ENCODE measurements at places on chromosomes 13 and 19.

DNA sequence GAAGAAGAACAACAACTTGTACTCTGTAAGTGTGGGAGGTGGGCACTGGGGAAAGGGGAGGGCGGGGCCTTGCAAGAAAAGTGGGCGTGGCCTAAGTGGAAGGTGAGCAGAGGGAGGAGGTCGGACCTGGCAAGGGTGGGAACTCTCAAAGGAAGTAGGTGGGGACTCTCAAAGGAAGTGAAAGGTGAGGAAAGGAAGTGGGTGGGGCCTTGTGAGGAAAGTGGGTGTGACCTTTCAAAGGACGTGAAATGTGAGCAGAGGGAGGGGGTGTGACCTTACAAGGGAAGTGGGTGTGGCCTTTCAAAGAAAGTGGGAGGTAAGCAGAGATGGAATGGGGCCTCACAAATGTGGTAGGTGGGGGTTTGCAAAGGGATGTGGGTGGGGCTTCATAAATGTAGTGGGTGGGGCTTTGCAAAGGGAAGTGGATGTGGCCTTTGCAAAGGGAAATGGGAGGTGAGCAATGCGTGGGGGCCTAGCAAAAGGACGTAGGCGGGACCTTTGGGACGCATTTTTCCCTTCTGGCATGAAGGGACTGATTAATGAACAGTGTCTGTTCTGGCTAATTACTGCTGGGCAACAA lies 25.9 kb downstream of the ACSBG2 start:
- DNase-seq: no peak

- DNase-seq: no peak
Measured at GRCh38 chr13:112028481-112028880, 38.5 kb upstream of the SOX1 start.

DNA sequence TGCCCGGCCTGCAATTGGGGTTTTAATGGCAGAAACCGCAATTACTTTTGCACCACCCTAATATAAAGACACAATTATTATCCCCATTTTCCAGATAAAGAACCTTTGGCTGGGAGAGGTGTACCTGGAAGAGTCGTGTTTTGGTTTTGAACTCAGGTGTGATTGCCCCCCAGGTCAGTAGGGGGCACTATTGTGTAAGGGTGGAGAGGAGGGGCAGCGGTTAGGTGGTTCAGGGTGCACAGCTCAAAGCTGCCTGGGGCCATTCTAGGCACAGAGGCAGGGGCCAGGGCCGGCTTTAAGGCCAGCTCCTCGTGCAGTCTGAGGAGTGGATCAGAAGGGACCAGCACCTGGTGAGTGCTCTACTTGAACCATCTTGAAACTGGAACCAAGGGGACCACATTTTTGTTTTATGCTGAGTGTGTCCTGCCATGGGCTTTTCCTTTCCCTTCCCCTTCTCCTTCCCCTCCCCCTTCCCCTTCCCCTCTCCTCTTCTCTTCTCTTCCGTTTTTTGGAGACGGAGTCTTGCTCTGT lies 5.8 kb upstream of the FCGRT start:
- DNase-seq: peak; percentile 56

DNA sequence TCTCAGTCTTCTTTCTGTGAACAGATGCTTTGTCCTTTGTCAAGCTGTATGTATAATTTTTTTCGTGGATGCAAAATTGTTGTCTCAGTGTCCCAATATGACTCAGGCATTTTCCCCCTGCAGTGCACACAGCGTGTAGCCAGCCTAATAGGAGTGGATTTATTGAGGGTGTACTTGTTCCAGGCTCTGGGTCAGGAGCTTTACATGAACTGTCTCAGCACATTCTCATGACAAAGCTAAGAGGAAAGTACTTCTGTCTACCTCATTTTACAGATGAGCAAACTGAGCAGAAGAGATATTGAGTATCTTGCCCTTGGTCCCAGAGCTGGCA lies 50.8 kb downstream of the STK24 start:
- DNase-seq: no peak

GRCh38 chr13:21012841-21013681 lies 48.3 kb downstream of the LATS2 start:
- DNase-seq: peak; percentile 36

DNA sequence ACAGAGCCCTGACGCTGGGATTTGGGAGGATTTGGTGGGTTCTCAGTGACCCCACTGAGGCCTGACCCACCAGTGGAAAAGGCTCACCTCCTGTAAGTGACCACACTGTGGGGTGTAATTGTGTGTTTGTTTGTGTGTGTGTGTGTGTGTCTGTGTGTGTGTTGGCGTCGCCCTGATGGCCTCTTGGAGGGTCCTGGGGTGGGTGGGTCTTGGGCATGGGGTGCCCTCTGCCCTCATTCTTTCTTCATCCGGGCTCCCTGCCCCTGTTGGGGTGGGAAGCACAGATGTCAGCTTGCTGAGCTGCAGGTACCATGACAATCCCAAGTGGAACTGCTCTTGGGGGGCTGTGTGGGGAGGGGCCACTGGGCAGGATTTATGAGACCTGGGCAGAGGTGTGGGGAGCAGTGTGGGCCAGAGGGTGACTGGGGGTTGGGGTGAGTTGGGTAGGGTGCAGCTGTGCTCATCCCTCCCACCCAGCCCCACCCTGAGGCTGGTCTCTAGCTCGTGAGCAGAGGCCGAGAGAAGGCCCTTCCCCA lies 22.8 kb downstream of the WTIP start:
- DNase-seq: no peak

DNA sequence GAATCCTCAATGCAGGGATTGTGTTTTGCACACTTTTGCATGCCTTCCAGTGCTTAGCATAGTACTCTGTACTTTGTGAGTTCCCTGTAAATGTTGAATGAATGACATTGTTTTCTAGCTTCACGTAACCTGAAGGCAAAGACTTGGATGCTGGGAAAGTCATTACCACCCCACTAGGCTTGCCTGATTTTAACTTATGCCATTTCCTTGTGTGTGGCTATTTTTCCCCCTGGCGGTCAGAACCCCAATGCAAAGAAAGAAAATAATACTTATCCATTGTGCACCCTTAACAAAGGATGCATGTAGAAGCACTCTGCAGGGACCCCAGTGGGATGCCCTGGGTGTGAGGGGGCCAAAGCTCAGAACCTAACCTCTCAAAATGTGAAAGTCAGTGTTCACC lies 1.2 kb upstream of the ENOX1 start:
- DNase-seq: peak; percentile 58

GRCh38 chr13:25902891-25903341 lies 148.9 kb downstream of the SHISA2 start:
- DNase-seq: no peak

DNA sequence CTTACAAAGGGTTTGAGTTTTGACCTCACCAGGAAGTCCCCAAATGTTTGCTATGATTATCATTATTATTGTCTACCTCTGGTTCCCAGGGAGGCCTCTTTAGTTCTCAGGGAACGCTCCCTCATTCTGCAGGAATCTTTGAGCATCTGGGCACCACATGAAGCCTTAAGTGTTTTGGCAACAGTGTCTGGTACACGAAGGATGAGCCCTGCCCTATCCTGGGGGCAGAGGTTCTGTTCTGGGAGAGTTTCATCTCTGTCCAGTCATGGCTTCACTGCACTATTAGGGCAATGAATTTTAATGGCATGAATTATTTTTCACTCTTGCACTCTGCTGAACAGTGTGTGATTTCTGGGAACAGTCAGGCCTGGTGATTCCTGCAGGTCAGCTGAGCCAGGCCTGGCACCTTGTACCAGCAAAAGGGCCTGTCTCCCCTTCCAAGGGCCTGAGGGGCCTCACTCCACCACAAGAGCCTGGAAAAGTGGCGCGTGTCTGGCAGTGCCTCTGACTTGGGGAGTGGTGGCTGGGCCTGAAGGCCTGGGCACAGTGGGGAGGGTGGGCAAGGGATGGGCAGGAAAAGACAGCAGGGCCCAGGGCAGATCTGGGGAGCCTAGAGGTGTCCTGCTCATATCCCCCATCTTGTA lies 4.6 kb downstream of the FAM187B start:
- DNase-seq: no peak

GRCh38 chr19:40549007-40549708 lies 27.5 kb upstream of the SHKBP1 start:
- DNase-seq: peak; percentile 79

GRCh38 chr19:53900191-53900860 lies 8.8 kb upstream of the CACNG7 start:
- no peak for DNase-seq

- DNase-seq: peak; percentile 43
Measured at GRCh38 chr13:112071102-112071722, 4.3 kb downstream of the SOX1 start.

- no peak for DNase-seq
Measured at GRCh38 chr13:66424422-66424821, 805.7 kb downstream of the PCDH9 start.

DNA sequence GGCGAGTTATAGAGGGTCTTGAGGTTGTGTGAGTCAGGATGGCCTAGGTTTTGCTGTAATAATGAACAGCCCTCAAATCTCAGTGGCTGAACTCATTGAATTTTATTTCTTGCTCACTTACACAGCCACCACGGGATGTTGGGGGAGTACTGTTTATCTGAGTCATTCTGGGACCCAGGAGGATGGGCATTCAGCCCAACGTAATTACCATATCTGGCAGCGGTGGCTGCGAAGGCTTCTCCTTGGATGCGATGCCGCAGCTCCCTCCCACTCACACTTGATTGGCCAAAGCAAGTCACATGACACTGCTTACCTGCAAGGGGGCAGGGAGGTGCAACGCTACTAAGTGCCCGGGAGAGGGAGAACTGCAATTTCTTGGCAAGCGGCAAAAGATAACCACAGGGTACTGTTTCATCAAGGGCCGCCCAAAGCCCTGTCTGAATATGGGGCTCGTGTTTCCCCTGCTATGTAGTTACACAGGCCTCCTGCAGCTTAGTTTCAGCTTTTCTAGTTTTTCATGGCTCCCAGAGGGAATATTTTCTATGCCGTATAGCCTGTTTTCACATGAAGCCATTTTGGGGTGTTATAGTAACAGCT lies 19.9 kb downstream of the ZSWIM9 start:
- no peak for DNase-seq

- DNase-seq: no peak
Measured at GRCh38 chr19:14409146-14410023, 9.8 kb downstream of the DDX39A start.

DNA sequence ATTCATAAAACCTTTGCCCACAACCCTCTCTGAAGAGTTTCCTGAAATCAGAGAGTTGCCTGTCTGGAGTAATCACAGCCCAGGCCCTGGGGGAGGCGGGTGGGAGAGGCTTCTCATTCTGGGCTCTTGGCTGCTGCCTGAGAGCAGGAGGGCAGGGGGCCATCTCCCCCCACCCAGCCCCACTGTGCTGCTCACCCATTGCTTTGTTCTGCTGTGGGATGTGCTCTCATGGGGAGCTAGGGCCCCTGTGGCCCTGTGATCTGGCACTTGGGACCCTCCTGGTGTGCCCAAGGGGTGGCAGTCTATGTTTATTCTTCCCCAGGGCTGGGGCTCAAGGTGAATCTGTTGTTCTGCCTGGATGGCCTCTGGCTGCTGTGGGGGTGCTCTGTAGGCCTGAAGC lies 6.1 kb downstream of the KCTD15 start:
- no peak for DNase-seq

DNA sequence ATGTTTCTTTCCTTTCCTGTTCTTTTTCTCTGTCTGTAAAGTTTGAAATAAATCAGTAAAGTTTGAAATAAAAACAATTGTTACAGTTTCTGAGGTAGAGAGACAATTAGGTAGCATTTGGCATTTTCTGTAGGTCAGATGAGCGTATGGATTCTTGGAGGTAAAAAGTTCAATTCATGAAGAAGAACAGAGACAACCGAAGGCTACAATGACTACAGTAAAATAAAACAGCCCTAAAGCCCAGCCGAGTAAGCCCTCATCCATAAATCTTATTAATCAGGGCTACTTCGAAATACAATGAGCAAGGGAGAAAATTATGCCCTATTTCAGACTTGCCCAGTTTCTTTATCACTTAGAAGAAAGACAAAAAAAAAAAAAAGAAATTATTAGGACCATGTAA lies 941.9 kb upstream of the SLC10A2 start:
- peak; percentile 5 for DNase-seq

DNA sequence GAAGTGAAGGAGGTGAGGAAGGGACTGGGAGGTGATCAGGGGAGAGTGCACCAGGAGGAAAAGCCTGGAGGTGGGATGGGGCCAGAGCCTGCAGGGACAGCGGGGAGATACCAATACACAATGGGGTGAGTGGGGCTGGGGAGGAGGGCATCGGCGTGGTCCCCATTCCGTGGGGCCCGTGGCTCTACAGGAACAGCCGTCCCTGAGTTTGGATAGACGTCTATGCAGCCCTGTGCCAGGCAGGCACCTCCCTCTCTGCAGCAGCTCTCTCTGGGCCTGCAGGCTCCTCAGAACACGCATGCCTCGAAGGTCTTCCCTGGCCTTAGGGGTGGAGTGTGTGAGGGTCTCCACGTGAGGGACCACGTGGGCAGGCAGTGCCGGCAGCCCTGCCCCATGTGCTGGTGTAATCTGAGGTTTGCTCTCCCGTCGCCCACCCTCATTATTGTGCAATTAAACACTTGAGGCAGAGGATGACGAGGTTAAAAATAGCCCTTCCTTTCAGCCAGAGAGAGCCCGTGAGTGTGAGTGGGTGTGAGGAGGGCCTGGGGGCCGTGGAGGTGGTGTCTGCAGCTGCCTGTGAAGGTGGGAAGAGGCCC lies 16.5 kb downstream of the C2CD4C start:
- no peak for DNase-seq

DNA sequence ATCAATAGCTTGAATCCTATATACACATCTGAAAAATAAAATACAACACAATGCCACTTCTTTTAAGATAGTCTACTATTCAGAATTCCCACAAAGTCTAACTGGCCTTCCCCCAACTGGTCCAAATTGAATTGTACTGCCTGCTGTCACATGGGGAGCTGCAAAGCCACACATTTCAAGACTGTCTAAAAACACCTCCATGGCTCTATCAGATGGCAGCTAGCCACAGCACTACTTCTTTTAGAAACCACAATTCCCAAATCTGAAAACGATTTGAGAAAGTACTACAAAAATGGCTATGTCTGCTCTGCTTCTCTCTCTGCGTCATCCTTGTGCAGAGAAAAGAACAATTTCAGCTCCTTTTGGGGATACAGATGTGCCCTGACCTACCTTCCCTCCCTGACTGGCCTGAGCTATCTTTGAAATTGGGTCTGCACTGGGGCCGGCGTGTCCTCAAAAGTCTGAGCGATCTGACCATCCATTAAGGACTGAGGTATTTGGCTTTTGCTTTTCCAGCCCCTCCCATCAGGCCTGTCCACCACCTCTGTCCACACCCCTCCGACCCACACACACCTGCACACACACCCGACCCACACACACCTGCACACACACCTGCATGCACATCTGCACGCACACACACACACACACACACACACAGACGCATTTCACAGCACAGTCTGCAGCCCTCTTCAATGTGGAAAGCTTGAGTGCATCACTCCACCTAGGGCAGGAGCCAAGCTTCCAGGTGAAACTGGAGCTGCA lies 68.6 kb upstream of the IPO5 start:
- DNase-seq: no peak

- no peak for DNase-seq
Measured at GRCh38 chr13:64937302-64937701, 2292.8 kb downstream of the PCDH9 start.

- no peak for DNase-seq
Measured at GRCh38 chr13:46739447-46740098, 57.4 kb downstream of the ESD start.

GRCh38 chr19:47428177-47428894 lies 9.0 kb upstream of the MEIS3 start:
- DNase-seq: peak; percentile 93

All from retina (tissue), 1 donor.